Stimulated activated CD4-positive, alpha-beta T cell treated with anti-CD3 and anti-CD28 coated beads, Interleukin-15, amount 100 ng/mL, for 24 hours (primary cell): ENCODE measurements at places on chromosomes 1 and 21.
A peak's percentile ranks its signal among the peaks of the same experiment; 100 is the strongest.

DNA sequence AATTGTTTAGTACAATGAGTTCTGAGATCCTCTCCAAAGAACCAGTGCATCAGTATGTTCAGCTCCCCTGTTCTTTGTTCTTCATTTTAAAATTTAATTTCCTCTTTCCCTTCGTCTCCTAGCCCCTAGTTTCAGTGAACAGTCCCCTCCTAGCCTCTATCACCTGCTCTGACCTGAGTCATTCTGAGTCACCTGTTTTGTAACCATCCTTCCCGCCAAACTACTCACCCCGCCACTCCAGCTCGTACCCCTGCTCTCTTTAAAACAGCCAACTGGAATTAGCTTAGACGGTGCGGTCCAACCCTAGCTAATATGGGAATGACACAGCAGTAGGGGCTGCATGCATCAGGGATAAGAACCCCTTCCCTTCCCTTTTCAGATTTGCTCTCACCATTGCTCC, 16.8 kb upstream of the ERVH48-1 start:
- no peak for DNase-seq

DNA sequence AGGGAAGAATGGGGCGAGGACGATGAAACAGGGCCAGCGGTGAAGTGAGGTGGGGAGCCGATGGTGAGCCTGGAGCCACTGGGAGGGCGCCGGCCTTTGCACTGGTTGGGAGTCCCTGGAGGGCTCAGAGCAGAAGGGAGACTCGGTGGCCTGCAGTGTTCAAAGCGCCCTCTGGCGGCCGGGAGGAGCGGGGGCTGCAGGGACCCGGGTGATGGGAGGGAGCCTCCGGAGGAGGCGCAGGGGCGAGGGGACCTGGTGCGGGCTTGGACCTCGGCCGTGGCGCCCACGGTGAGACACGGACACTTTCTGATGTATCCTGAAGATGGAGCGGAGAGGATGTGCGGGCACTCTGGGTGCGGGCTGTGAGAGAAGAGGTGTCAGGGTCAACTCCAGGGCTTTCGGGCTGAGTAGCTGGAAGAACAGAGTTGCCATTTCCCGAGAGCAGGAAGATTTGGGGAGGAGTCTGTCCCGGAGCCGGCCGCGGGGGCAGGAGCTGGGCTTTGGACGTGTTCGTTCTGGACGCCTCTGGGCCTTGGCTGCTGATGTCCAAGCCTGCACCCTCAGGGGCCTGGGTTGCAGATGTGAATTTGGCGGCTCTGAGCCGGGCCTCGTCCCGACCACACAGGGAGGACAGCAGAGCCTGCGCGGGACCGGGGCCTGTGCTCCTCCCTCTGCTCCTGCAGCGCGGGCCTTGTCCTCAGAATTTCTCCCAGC, 29.7 kb downstream of the HEYL start:
- peak; percentile 88 for DNase-seq

DNA sequence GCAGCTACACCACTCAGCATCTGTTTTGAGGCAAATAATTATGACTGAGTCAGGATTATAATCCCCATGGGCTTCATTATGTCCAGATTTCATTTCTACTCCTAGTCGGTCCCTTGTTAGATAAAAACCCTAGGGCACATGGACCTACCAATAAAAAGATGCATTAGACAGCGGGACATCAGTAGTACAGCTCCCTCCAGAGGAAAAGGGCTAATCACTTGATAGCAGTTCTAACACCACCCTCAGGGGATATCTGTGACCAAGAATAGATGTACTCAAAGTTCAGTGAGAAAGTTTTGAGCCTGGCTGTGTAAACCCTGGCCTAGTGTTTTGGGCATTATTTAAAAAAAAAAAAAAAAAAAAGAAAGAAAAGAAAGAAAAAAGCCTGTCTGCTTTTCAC, 10.0 kb downstream of the GJA8 start:
- no peak for DNase-seq

- DNase-seq: peak; percentile 70
Measured at GRCh38 chr1:156726549-156727226, 1.6 kb upstream of the METTL25B start.

GRCh38 chr1:28580722-28581530, 11.1 kb upstream of the RAB42 start:
- peak; percentile 60 for DNase-seq

DNA sequence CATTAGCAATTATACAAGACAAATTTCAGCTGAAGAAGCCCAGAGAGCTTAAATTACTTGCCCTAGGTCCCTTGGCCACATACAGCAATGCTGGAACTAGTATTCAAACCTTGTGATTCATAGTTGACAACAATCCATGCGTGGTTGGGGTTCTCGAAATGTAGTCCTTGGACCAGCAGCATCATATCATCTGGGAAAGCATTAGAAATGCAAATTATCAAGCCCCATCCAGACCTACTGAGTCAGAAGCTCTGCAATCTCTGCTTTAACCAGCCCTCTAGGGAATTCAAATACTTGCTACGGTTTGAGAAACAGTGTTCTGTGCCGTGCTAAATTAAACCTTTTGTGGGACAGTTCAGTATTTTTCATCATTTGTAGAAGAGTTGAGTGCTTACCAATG, 65.1 kb downstream of the CLIC6 start:
- DNase-seq: no peak

DNA sequence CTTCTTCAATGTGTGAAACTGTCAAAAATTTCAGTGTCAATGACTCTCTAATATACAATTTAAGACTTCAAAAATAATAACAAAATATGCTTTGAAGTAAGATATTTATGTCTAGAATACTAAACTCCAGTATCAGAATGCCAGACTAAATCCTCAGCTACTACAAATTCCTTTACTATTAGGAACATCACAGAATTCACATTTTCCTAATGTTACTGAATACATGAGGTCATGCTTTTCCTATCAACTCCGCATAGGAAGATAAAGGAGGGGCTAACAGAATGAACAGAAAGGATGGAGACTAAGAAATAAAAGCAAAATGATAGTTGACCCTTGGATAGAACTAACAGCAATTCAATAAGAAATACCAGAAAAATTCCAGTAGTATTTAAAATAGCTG, 292.7 kb downstream of the SDCCAG8 start:
- DNase-seq: no peak

GRCh38 chr21:36692835-36693488, 6.0 kb upstream of the SIM2 start:
- DNase-seq: peak; percentile 20

GRCh38 chr1:219837274-219837993, 90.9 kb downstream of the SLC30A10 start:
- DNase-seq: peak; percentile 1

DNA sequence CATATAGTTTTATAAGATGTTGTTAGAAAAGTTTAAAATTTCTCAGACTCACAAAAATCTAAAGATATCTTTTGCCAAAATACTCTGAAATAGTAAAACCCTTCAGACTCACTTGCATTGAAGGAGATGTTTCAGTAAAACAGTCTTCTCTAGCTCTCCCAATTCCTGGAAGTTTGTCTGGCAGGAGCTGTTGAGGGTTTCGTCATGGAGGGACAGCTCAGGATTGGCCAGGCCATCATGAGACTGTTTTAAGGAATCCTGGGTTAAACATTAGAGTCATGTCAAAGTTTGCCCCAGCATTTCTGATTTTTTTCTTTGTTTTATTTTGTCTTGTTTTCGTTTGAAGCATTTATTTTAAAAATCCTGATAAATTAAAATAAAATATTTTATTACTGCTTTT, 293.8 kb upstream of the PBX1 start:
- no peak for DNase-seq

DNA sequence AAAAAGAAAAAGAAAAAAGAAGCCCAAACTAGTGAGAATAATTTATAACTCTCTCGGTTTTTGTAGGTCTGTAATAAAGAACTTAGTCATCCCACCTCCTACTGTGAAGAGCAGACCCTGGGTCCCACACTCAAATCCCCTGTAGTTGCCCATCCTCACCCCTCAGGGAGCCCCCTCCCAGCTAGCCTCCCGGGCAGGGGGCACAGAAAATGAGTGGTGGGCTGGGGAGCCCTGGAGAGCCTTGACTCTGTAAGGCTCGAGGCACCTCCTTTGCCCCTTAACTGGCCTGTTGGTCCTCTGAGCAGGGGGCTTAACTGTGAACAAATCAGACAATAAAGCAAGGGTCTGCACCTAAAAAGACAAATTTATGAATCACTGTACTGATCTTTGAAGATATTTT, 57.5 kb upstream of the PRKACB start:
- no peak for DNase-seq

- no peak for DNase-seq
Measured at GRCh38 chr21:41210426-41211059, 42.6 kb downstream of the BACE2 start.

DNA sequence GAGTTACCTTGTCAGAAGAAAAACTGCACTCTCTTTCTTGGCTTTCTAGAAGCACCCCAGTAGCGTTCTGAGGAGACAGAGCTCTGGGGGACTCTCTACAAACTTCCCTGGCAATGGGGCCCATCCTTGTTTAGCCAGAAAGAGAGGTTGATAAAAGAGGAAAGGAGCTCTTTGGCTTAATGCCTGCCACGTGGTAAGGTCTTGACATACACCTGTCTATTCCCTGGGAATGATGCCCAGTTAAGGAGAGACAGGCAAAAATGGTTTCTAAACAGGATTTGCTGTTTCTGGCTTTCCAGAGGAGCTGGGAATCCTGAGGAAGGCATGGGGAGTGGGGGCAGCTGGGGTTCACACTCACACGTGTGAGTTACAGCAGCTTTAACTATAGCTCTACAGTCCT, 30.2 kb upstream of the IL20 start:
- DNase-seq: no peak

DNA sequence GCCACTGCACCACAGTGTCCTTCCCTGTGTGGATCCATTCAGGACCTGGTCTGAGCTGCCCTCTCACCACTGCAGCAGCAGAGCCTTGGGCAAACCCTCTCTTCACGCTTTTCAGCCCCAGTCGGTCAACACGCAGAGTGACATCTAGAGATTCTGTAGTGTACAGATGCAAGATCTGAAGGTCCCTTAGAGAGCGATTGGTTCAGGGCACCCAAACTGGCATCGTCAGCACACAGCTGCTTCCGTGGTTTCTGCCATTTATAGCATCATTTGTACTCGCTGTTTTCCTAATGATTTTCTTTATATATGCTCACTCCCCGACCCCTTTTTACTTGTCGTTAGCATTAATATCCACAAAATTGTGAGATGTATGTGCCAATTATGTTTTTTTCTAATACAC, 1.5 kb upstream of the ASCL5 start:
- DNase-seq: no peak

DNA sequence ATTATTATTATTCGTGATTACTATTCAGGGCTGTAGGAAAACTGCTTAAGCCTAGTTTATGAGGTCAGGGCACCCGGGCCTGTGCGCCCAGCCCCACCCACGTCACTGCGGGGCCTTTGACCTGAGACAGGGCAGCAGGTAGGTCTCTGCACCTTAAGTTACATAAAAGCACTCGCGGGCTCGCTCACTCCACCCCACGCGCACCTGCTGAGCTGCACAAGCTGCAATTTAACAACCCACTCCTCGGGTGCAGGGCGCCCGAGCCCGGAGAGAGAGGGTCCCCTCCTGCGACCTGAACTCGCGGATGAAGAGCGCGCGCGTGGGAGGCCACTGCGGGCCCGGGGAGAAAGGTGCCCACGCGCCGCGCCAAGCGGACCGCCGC, 477 bp downstream of the ICMT start:
- peak; percentile 48 for DNase-seq

GRCh38 chr1:84889437-84889836, 3.6 kb downstream of the LPAR3 start:
- no peak for DNase-seq

- no peak for DNase-seq
Measured at GRCh38 chr1:24754229-24754628, 9.0 kb downstream of the CLIC4 start.

DNA sequence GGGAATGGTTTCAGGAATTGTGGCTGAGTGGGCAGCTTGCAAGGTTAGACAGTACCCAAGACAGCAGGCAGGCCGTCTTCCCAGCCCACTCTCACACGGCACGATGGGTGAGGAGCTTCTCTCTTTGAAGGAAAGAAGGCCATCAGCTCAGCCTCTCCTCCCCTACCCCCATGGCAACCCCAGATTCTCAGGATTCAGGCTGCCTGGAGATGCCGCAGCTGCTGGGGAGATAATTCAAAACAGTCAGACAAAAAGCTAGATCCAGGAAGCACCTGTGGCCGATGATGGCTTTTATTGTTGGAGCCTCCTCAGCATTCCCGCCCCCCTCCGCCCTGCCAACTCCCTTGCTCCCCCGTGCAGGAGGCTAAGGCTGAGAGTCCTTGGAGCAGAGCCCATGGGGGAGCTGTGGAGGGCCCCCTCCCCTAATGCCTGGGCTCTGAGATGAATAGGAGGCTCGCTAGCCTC, 220.5 kb downstream of the TRABD2B start:
- DNase-seq: no peak

- no peak for DNase-seq
Measured at GRCh38 chr1:7224081-7224534, 438.9 kb downstream of the CAMTA1 start.

DNA sequence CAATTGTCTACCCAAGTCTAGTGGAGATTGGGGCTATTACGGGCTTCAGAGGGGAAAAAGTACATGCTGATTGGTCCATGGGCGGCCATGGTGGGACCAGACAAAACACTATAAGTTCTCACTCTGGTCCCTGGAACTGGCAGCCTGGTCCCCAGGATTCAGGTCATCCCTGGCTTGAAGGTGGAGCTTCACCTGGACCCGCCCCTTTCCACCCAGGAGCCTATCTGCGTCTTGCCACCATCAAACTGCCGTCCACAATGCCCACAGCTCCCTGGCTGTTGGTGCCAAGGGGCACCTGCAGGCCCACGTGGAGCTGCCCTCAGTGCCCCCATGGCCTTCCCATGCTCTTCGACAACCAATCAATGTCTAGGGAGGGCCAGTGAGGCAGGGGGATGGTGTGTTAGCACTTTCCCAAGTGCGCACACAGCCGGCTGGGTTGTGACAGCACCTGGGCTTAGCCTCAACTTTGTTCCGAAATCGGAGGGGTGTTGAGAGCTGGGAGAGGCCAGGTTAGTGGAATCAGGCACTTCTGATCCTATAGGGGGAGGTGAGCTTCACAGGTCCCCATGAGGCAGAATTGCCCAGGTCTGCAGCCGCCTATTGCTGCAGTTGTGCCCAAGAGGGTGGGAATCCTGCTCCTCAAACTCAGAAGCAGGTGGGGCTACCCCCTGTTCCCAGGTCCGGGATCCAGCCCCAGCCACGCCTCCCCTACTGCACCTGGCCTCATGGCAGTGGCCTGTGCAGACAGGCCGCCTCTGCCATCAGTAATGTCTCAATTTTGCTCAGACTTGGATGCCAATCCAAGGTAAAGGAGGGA, 1369.4 kb upstream of the PRMT6 start:
- no peak for DNase-seq

DNA sequence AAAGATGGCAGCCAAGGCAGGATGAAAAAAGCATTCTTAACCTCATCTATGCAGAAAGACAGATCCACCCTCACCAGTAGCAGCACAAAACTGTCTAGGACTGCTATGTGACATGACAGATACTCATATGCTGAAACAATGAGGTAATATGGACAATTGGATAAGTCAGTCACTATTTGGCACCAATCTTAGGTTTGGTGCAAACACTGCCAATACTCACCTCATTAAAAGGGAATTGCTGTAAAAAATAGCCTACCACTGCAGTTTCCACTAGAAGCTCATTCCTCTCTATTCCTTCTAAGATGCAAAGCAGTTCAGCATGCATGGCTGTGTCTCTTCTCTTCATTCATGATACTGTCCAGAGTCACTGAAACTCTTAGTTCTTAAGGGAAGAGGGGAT, 91.7 kb downstream of the TBX15 start:
- DNase-seq: no peak
